ENCODE measurements at places on chromosomes 12 and 14. TPM values are rescaled to one million over a fixed set of nuclear protein-coding genes. Genes with fewer than 3 reads are reported as not detected.

The FLVCR2 gene
- total RNA-seq = 3.2 TPM

The SERPINA9 gene
- total RNA-seq = not detected

The AQP2 gene
- not detected for total RNA-seq

The PZP gene
- total RNA-seq = 0.25 TPM

The KRT74 gene
- not detected for total RNA-seq

The PPP2R3C gene
- total RNA-seq = 16.8 TPM

The CATSPERB gene
- total RNA-seq = 0.57 TPM

DNA sequence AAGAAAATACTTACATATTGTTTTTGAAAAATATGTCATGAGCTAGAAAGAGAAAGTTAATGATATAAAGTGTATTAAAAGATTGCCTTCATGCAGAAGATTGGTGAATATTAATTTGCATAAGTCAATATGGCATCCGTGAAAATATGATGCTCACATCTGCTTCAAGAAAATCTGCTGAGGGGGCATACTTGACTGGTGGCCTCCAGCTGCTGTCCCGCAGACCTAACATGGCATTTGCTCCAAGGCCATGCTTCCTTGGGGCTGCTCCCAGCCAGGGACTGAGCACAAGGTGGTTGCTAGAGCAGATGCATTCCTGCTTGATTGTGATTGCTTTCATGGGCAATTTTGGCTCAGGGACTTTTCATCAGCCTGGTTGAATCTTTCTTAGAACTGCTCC lies 133.8 kb downstream of the TTC6 start:
- DNase-seq = no peak

GRCh38 chr14:30291216-30291615 lies 267.7 kb upstream of the G2E3 start:
- DNase-seq = no peak

GRCh38 chr12:9636851-9637206 lies 29.1 kb upstream of the KLRB1 start:
- DNase-seq = no peak

GRCh38 chr14:77023001-77023996 lies 5.2 kb downstream of the IRF2BPL start:
- DNase-seq = peak; percentile 75

DNA sequence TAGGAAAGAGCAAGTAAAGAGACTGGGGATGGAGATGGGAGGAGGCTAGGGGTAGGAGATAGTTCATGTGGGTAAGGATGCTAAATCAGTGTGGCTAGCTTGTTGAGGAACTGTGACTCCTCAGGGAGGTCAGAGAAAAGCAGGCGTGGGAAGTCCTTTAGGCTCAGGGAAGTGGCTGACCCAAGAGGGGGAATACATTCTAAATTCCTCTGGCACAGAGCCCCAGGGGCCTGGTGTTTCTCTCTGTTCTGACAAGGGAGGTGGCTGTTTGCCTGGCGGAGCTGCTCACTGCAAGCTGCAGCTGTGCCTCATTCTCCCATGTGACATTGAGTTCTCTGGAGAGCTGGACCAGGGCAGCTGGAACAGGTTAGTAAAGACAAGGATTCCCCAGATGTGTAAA lies 152.2 kb upstream of the SLC38A2 start:
- DNase-seq = peak; percentile 93

DNA sequence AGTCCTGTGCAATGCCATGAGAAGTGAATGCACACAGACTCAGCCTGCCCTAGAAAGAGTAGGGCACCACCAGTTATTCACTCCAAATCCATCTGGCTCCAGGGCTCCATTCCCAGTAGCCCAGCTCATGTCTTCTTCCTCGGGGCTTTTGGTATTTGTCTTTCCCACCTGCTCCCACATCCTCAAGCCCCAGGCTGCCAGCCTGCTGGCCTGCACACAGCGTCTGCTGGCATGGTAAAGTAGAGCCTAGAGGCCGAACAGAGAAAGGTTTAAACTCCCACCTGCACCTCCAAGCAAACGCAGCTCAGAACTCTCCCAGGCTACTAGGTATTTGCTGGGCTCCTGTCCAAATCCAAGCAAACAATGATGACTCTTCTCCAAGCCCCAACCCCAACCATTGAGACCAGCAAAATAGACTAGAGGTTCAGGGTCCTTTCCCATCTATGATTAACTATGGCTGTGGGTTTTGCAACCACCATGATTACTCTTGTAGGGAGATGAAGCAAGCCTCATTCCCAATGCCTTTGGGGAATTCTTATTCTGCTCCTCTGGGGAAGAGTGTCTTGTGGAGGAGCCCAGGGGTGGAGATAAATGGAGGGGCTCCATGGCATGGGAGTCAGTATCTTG lies 5.2 kb upstream of the VDR start:
- no peak for DNase-seq

DNA sequence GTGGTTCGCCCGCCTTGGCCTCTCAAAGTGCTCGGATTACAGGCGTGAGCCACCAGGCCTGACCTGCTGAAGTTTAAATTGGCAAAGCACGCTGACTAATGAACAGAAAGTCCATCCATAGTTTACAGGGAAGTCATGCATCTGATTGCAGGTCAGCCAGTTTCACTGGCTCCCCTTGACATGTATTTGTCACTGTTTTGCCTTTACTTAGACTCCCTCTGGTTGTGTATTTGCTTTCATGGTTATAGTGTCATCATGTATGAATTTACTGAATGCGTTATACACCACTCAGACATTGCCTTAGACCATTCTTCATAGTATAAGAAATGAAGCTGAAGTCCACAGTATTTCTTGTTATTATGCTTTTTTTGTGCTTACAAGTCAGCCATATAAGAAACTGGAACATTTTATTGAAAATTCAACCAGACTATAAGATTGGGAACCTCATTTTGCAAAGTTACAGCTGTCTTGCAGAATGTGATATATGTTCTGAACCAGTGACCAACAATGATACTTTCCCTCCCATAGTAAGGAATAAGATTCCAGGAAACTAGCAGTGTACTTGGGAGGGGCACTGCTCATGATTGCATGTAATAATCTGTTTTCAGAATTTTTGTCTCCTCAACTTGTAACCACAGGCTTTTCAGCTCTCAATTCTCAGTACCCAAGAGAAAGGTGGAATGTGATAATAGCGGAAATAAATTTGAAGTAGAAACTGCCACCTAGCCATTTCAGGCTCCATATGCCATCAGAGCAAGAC lies 51.9 kb upstream of the ATF7IP start:
- no peak for DNase-seq

- no peak for DNase-seq
These were observed 9.4 kb downstream of the ACACB start for GRCh38 chr12:109125791-109126190.

- no peak for DNase-seq
These were observed 270.6 kb downstream of the PAWR start for GRCh38 chr12:79420146-79420618.

- DNase-seq = no peak
These were observed 25.8 kb upstream of the ACTN1 start for GRCh38 chr14:69004731-69005431.

- no peak for DNase-seq
These were observed 267.8 kb downstream of the KTN1 start for GRCh38 chr14:55847766-55848165.

DNA sequence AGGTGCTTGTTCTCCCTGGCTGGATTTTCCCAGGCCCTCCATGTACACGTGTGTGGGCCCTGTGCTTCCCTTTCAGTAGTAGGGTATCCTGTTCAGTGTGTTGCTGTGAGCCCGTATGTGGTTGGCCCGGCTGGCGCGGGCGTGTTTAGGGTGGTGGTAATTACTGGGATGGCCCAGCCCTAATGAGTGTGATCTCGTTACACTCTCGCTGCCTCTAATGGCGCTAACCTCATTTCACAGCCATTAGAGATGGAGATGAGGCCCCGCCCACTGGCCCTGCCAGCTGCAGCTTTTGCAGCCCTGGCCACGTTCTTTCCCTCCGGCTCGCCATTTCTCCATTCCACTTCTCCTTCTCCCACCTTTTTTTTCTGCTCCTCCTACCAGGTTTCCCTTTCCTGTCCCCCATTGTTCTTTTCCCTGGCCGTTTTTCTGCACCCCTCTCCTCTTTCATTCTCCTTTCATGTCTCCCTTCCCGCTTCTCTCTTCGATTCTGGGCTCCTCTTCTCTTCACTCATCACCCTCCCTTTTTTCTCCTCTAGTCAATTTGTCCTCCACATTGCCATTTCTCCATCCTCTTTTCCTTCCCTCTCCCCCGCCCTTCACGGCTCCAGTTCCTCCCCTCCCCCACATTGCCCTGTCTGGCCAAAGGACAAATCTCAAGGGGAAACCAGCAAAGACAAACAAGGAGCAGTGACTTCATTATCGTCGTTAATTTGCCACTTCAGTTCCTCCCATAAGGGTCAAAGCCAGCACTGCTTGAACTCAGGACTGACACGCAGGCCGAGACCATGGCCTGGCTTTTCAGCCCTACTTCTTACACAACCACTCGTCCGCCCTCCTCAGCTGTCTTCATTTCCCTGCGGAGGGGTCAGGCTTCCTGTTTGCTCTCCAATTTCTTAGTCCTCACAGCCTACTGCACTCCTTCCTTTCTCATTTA lies 6.8 kb downstream of the ZFHX2 start:
- DNase-seq = no peak

GRCh38 chr12:72030277-72030676 lies 91.6 kb downstream of the TPH2 start:
- DNase-seq = no peak

DNA sequence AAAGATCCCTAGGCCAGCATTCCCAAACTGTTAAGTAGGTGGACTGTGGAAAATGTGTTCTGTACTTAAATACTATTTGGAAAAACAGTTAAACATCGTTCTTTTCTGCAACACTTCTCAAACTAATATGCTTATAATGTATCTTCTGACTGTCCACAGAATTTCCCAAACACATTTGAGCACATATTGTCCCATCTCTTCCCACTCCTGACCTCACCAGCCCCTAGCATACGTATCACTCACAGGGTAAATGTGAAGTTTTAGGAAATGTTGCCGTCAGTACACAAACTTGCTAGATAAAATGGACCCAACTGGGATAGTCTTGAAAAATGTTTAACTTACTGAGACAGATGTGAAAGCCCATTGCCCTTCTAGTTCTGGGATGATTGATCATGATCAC lies 27.7 kb downstream of the ARID2 start:
- no peak for DNase-seq

- DNase-seq = no peak
These were observed 31.0 kb downstream of the NINJ2 start for GRCh38 chr12:632102-632696.

DNA sequence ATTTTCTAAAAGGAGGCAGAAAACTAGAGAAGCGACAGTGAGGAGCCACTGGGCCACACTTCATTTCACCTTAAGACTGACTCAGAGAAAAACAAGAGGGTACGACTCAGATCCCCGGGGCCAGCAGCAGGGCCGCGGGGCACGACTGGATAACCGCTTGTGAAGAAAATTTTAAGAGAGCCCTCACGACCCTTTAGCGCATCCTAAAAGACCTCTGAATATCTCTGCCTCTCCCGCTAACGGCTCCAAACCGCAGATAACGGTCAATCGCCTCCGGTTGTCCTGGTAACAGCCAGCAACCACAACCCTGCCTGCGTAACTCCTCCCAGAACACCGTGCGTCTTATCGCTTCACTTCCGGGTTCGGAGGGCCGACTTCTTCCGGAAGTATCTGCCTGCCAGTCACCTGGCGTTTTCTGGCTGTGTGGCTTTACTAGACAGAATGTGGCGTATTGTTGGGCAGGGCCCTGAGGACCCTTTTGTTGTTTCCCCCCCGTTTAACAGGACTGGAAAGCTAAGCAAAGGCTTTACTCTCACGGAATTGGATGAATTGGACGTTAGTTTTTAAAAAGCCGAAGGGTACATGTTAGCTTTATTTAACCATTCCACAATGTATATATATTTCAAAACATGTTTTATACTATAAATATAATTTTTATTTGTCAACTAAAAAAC lies 5.4 kb upstream of the ATP23 start:
- DNase-seq = peak; percentile 92

GRCh38 chr14:71365361-71365760 lies 458.1 kb downstream of the PCNX1 start:
- no peak for DNase-seq

- DNase-seq = no peak
These were observed 161.6 kb downstream of the KCNC2 start for GRCh38 chr12:75047885-75048525.

DNA sequence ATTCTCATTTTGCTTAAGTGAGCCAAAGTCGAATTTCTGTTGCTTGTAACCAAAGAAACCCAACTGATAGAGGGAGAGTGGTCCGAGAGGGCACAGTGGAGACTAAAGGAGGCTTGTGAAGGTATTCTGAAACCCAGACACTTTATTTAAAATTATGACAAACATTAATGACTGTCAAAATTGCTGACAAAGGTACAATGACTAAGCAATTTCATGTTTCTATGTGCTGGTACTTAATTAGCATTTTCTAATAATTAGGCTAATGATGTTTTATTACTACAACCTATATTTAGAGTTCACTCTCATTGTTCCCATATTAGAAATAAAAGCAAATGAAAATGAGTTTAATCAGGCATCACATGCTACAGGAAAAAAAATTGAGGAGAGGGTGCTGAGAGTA lies 116.4 kb downstream of the PTGER2 start:
- DNase-seq = no peak

- DNase-seq = no peak
These were observed 83.2 kb downstream of the ETV6 start for GRCh38 chr12:11732715-11733114.

- DNase-seq = no peak
These were observed 21.7 kb downstream of the NT5DC3 start for GRCh38 chr12:103819312-103819711.

DNA sequence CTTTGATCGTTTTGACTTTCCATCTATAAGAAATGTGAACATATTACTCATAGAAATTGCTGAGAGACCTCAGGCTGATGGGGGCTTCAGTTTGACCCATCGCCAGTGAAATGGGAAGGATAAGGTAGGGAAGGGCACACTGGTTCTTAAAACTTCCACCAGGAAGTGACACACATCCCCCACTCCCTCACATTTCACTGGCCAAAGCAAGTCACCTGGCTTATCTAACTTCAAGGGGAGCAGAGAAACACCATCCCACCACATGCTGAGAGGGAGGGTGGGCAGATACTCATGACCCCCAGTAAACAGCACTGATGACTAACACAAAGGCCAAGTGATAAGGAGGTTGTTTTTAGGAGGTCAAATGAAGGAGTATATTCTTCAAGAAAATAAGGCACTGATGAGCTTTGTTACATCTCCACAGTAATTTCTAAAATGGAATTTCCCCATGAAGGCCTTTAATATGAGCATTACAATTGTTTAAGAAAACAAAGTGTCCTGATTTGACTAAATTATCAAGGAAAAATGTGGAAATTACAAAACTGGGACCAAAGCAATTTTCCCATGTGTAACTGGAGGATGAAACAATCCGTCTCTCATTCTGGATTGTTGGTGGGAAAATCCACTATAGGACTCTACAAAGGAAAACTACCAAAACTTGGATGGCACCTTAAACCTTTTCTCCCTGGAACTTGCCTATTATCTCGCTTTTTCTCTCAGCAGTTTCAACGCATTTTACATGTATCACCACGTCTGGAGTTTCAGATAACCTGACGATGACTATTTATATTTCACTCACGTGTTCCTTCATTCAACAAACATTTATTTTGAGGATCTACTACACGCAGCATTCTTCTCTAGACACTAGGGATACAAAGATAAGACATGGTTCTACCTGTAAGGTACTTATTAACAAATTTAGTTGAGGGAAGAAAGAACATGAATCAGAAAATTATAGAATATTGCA lies 91.8 kb upstream of the EEA1 start:
- no peak for DNase-seq

GRCh38 chr12:13784504-13784903 lies 196.9 kb downstream of the GRIN2B start:
- DNase-seq = no peak

GRCh38 chr12:101940400-101940950 lies 63.1 kb downstream of the DRAM1 start:
- no peak for DNase-seq

- no peak for DNase-seq
These were observed 47.5 kb upstream of the SMCO2 start for GRCh38 chr12:27399074-27399473.

GRCh38 chr14:30063746-30064145 lies 136.1 kb upstream of the PRKD1 start:
- DNase-seq = no peak

Data from ovary (tissue), 10 donors.